Stimulated activated CD8-positive, alpha-beta memory T cell treated with anti-CD3 and anti-CD28 coated beads, Interleukin-7, amount 100 ng/mL, for 1 hour (primary cell): ENCODE measurements at places on chromosomes 13 and 19.

DNA sequence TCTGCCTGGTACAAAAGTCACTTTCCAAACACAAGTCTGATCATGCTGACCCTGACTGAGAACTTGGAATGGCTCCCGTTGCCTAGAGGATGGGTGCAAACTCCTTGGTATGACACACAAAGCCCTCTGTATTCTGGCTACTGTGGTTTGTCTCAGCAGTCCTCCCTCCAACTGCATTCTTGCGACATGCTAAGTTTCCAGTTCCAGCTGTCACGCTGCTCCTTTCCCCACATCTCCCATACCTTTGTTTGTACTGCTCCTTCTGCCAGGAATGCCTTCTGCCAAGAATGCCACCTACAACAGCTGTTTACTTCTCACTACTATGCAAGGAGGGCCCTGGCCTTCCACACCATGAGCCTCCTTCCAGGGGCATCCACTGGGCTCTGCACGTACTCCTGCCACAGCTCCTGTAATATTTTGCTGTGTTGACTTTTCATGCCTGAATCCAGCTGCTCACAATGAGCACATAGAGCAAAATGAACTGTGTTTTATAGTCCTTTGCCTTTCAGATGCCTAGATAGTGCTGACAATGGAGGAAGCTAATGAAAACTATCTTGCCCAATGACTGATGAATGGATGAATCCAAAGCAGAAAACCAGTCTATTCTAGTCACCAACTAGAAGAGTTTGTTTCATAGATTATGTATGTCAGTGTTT, 543.7 kb downstream of the EFNB2 start:
- no peak for DNase-seq

DNA sequence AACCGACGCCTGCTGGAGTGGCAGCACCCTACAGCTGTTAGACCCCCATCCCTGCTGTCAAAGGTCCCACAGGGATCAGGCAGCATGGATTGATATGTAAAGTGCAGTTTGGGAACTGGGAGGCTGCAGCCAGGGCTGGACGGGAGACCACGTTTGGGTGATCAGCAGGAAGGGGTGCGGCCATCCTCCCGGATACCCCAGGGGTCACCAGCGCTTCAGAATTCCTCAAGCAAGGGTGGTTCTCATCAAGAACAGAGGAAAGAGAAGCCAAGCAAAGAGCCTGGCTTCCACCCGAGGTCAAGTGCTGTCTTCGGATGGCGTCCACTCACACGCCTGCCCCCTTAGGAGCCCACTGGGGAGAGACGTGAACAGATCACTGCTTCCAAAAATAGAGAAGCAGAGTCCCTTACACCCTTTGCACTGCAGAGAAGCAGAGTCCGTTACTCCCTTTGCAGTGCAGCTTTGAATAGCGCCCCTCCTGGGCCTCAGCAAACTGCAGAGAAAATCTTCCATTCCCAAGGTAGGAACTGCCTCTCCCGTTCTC, 35.5 kb downstream of the DHRS12 start:
- no peak for DNase-seq

GRCh38 chr13:98385606-98386005, 191.3 kb downstream of the STK24 start:
- DNase-seq = no peak

GRCh38 chr13:51343475-51343874, 4.0 kb downstream of the SERPINE3 start:
- no peak for DNase-seq

DNA sequence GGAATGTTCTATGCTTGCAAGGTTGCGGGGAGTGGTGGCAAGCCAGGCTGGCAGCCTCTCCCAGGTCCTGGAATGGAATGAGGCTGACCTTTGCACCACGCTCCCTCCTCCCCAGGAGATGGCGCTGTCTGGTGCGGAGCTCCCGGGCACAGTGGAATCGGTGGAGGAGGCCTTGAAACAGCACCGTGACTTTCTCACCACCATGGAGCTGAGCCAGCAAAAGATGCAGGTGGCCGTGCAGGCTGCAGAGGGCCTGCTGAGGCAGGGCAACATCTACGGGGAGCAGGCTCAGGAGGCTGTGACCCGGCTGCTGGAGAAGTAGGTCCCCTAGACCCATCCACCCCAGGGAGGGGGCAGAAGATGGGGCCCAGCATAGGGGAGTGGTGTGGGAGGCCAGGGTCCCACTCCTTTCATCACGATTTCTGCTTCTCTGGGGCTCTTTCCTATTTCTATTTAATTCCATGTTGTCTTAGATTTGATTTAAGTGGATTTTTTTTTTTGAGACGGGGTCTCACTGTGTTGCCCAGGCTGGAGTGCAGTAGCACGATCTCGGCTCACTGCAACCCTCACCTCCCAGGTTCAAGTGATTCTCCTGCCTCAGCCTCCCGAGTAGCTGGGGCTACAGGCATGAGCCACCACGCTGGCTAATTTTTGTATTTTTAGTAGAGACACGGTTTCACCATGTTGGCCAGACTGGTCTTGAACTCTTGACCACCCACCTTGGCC, 53.2 kb upstream of the SHKBP1 start:
- no peak for DNase-seq

DNA sequence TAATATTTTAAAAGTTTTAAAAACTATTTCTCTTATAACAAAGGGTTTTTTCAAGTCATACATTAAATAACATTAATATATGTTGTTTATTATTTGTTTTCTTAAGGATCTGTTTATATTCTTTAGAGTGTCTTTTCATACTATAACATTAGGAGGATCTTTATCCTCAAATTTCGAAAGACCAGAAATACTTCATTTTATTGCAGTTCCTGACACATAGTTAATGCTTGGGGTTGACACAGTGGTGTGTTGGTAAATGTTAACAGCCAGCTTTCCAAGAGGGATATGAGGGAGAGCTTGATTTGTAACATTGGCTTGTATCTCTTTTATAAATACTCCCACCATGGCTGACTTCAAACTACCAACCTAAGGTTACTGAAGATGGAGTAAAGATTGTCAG, 126.6 kb upstream of the KLF5 start:
- DNase-seq = no peak

DNA sequence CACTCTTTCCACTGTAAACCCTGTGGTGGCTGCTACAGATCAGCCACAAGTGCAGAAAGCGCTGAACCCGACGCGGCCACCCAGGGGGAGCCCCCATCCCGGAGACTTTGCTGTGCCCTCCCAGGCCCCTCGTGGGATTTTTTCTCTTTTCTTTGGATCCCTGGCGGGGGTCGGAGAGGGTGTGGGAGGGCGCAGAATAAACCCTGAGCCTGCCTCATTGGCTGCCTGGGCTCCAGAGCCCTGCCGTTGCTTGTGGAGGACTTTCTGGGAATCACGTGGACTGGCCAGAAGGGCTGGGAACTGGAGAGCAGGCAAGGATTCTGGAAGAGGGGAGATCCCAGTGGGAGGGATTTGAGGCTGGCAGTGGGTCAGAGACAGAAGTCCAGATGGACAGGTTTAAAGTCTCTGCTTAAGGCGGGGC, 24.9 kb downstream of the GADD45B start:
- DNase-seq = no peak

- no peak for DNase-seq
These were observed 26.0 kb downstream of the SHISA2 start for GRCh38 chr13:26025771-26026170.

DNA sequence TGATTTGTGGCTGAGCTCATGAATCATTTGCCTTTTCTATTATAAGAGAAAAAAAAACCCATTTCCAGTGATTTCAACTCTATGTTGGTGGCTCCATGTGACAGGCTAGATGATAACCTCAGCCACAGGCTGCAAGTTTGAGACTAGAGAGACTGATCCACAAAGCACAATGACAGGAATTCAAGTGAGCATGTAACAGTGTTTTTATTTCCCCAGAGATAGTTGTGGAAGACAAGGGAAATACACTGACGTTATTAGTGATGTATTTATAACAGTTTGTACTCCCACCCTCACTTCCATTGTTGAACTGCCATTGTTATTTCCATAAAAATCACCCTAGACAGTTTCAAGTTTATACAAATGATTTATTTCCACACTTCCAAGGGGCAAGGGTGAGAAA, 27.9 kb upstream of the EDNRB start:
- DNase-seq = no peak

GRCh38 chr19:29001141-29001581, 211.8 kb downstream of the UQCRFS1 start:
- no peak for DNase-seq

- no peak for DNase-seq
These were observed 26.6 kb downstream of the SLAIN1 start for GRCh38 chr13:77724092-77724491.

- no peak for DNase-seq
These were observed 300.4 kb downstream of the DLEU7 start for GRCh38 chr13:50543141-50543540.
